ENCODE measurements at places on chromosomes 5 and 9.

DNA sequence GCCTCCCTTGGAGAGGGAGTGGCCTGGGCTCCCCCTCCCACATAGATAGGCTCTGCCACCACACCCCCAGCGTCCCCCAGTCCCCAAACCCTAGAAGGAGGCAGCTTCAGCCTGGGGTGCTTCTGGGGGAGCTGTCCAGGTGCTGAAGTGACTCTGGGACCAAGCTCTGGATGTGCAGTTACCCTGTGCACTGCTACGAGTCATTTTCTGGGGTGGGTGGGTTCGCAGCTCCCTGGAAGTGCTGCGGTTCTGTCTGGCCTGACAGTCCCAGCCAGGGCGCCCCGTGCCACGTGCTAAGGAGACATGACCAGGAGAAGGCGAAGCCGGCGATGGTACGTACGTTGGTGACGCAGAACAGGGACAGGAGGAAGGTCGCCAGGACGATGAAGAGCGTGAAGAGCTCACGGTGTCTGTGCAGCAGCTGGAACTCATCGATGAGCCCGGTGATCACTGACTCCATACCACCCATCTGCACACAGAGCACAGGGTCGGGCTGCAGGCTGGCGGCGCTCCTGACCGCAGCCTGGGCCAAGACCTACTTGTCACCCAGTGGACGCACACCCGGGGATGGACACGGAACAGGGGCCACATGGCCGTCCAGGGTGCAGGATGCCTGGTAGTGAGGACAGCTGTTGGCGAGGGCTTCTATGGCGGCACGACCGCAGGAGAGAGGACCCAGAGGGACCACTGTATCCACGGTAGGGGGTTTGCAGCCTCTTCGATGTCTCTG, 35.7 kb downstream of the SLC6A3 start:
- no peak for DNase-seq

GRCh38 chr5:163459462-163459818, 462 bp downstream of the NUDCD2 start:
- DNase-seq = no peak

DNA sequence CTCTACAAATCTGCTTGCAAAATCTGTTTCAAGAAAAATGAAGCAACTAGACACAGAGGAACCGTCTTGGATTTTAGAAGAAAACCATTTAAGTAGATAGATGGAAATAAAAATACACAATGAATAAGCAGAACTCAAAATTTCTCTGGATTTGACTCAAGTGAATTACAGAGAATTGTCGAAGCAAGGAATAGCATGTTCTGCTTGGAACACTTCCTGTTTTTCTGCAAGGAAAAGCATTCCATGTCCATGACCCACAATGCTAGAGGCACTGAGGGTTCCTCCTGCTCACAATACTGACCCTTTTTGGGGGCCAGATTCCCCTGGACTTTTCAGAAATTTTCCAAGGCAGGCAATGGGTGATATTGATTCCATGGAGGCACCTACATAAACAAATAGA, 29.8 kb downstream of the PRUNE2 start:
- DNase-seq = no peak

GRCh38 chr5:84344788-84345187, 39.9 kb downstream of the EDIL3 start:
- DNase-seq = no peak

GRCh38 chr9:124788542-124789217, 11.7 kb downstream of the OLFML2A start:
- DNase-seq = no peak

- DNase-seq = no peak
Observed at GRCh38 chr5:157213527-157214243, 33.0 kb downstream of the ITK start.

Measured in osteocyte (in vitro differentiated cells).